GM10248 (cell line): ENCODE measurements at places on chromosomes 12 and 14.

- DNase-seq: no peak
These were observed 47.3 kb downstream of the SSPN start for GRCh38 chr12:26242683-26243082.

GRCh38 chr12:121326996-121327674 is 25.1 kb downstream of the ANAPC5 start:
- DNase-seq: no peak

DNA sequence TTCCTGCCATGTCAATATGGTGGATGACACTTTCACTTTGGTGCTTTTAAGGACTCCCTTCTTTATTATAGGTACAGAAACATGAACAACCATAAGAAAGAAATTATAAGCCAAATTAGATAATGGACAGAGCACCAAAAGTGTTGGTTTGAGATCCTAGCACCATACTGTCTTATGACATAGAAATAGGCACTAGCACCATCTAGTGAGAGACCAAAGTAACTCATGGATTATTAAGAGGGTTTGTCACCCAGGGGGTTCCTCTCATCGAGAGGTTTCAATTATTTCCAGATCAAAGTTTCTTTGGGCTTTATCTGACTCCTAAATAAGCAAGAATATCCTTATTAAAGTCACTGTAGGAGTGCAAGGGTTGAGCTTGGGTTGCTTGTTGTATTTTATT is 153.0 kb upstream of the DIO2 start:
- peak; percentile 8 for DNase-seq

DNA sequence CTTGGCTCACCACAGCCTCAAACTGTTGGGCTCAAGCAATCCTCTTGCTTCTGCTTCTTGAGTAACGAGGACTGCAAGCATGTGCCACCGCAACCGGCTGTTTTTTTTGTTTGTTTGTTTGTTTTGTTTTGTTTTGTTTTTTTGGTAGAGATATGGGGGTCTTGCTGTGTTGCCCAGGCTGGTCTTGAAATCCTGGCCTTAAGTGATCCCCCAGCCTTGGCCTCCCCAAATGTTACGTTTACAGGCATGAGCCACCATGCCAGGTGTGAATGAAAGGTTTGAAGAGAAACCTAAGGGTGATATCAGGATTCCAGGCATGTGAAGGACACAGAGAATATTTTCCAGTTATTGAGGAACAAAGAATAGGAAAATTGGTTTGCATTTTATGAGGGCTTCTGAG is 45.0 kb downstream of the ANO6 start:
- DNase-seq: no peak

- DNase-seq: no peak
These were observed 4.9 kb downstream of the NCKAP5L start for GRCh38 chr12:49823350-49823749.

DNA sequence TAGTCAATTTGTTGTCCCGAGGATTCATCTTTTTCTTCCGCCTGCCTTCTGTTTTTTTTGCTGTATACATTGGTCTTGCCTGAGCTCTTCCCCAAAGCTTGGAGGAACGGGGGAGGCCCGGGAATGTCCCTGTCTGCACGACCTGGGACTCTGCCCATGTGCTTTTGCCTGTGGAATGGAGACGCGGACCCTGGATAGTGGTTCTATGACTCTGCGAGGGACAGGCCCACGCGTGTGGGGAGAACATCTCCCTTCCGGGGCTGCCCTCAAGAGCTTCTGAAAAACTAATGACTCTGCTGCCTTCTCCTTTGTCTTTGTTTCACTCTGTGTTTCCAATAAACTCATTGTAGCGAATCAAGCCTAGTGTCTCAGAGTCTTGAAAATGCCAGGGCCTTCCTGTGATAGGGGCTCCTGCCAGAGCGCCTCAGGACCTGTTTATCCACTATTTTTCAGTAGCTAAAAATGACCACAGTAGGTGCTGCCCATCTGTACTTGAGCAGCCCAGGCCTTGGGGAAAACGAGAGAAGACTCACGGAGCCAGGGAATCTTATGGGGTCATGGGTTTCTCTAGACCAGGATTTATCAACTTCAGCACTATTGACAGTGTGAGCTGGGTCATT is 12.3 kb downstream of the KRT83 start:
- DNase-seq: no peak

DNA sequence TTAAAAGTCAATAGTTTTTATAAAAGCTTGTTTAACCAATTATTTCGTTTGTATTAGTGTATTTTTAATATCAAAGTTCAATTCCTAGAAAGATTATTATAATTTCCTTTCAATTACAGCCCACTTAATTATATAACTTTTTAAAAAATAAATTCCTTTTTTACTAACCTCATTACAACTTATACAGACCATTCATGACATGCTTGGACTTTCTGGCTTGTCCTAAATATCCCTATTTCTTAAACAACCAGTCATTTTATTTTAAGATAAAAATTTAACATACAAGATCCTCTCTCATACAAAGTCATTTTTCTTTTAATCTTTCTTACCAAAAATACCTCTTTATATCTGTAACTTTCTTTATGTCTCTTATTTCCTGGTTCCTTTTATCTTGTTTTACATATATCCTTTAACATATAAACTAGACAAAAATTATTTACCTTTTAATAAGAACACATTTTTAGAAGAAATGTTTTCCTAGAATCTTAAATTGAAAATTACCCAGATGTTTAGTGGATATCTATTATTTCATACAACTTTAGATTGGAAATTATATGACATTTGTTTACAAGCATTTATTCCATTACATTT is 10.4 kb upstream of the TMEM263 start:
- no peak for DNase-seq
